Astrocyte of the hippocampus (primary cell): ENCODE measurements at places on chromosomes 2 and 18.

GRCh38 chr18:51342815-51343214 is 145.3 kb upstream of the MEX3C start:
- DNase-seq, result peak; percentile 59

DNA sequence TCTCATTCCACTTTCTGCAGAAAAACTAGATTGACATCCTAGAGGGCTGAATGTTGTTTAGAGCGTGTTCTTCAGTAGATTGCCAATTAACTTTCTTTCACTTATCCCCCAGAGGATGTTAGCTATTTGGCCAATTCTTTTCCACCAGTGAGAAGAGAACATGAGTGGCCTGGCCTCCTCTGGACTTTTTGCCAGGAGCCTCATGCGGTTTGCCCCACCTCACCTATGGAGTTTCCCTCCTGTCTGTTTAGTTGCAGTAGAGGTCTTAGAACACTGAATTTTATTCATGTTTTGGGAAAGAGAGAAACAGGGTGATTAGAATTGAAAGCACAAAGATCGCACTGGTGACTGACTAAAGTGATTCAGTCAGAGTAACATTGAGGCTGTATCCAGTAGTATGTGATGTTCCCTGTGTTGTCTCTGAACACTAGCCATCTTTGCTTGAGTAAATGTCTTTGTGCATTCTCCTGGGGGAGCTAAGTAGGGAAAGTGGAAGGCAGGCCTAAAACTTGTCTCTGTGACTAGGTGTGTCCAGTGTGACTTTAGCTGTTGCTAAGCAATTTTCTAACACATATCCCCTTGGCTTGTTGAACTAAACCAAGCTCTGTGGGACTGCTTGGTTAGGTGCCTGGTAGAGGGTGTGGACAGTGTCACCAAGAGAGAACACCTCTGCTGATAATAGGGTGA is 34.0 kb downstream of the UGP2 start:
- DNase-seq, result peak; percentile 53

GRCh38 chr2:57450170-57450569 is 596.4 kb upstream of the VRK2 start:
- DNase-seq, result no peak

DNA sequence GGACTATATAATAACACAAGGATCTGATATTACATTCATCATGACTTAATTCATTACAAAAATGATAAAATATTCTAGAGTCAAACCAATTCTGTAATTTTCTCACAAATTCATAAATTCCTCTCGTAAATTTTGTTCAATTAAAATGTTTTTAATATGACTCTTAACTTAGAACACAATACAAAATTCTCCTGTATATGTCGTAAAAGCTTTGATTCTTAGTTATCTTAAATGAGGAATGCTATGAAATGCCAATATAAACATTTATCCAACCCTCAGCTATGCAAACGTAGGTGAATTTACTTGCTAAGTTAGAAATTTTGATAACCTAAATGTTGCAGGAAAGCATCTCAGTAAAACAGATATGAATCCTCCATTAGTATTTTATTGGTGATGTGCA is 28.9 kb downstream of the ARHGAP15 start:
- DNase-seq, result no peak

DNA sequence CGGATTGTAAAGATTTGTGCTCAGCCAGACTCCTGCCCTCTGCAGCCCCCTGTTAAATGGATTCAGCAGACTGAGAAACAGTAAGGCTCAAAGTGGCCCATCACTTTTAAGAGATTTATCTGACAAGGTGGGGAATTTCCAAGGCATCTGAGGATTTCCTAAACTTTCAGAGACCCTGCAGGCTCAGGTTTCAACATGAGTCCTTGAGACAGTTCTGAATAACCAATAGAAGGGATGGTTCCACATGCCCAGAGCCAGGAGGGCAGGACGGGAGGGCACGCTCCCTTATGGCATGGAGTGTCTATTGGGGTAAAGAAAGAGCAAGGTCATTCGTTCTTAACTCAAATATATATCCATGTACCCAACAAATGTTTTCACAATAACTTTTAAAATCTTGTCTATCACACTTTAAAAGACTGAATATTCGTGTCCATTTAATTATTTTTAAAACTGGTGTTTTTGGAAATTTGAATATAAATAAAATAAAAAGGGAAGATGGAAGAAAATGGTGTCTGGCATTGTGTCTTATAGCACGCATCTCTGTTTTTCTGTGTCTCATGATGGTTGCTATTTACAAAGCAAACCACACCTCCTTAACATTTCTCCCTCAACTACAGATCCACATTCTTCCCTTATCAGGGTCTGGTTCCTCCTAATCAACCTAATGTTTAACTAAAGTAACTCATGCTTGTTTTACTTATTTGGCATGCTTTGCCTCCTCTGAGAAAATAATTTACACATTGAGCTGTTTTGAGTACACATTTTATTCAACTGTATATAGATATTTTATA is 56.0 kb upstream of the DSG1 start:
- DNase-seq, result no peak

DNA sequence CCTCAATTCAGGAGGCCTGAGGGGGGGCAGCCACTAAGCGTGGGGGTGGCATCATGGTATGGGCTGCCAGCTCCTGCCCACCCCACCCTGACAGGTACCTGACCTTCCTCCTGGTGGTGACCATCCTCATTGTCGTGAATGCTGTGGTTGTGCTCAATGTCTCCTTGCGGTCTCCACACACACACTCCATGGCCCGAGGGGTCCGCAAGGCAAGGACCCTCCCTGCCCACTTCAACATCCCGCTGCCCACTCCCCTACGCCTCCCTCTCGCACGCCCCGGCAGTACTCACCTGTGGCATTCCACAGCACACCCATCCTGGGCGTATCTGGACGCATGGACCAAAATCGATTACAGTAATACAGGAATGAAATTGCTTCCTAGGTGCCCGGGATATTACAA is 4.0 kb downstream of the CHRNG start:
- no peak for DNase-seq

- DNase-seq, result peak; percentile 45
Measured at GRCh38 chr2:85131116-85131515, 2.1 kb upstream of the TCF7L1 start.
